ENCODE measurements at places on chromosomes 6 and 20.
A peak's percentile ranks its signal among the peaks of the same experiment; 100 is the strongest.

- peak; percentile 89 for DNase-seq
These were observed 14.3 kb downstream of the PSMB9 start for GRCh38 chr6:32868257-32868788.

- DNase-seq: no peak
These were observed 26.6 kb downstream of the ZC3H12D start for GRCh38 chr6:149458196-149458595.

GRCh38 chr6:152341596-152341995, 295.6 kb downstream of the SYNE1 start:
- no peak for DNase-seq

- no peak for DNase-seq
These were observed 114.5 kb upstream of the SOX4 start for GRCh38 chr6:21478883-21479539.

DNA sequence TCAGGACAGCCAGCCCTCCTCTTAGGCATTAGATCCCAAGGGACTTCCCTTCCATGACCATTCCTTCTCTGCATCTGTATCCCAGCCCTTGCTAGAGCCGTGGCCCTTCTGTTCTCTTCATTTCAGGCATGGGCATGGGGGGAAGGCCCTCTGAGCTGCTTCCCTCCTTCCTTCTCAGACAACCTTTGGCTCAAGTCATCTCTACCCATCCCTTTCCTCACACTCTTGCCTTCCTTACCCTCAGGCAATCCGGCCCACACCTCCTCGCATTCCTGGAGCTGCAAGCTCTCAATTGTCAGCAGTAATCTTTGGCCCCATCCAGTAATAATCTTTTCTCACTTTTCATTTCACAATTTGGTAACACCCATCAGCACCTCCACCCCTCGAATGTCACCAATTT, 426.9 kb upstream of the JARID2 start:
- DNase-seq: no peak

DNA sequence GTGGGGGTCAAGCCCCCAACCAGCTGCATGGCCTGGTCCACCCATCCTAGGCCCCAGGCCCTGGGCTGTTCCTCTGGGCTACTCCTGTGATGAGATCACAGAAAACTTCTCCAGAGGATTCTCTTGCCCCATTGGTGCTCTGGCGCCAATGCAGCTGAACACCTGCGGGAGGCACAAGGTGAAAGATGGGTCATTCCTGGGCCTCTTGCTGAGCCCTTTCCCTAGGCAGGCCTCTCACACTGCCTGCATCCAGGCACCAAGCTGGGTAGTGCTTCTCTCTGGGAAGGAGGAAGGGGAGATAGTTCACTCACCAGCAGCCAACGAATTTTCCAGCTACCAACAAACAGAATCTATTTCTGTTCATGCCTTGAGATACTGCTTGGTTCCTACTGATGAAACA, 142.1 kb downstream of the PXDC1 start:
- no peak for DNase-seq

GRCh38 chr6:160882006-160882405, 109.6 kb upstream of the MAP3K4 start:
- no peak for DNase-seq

DNA sequence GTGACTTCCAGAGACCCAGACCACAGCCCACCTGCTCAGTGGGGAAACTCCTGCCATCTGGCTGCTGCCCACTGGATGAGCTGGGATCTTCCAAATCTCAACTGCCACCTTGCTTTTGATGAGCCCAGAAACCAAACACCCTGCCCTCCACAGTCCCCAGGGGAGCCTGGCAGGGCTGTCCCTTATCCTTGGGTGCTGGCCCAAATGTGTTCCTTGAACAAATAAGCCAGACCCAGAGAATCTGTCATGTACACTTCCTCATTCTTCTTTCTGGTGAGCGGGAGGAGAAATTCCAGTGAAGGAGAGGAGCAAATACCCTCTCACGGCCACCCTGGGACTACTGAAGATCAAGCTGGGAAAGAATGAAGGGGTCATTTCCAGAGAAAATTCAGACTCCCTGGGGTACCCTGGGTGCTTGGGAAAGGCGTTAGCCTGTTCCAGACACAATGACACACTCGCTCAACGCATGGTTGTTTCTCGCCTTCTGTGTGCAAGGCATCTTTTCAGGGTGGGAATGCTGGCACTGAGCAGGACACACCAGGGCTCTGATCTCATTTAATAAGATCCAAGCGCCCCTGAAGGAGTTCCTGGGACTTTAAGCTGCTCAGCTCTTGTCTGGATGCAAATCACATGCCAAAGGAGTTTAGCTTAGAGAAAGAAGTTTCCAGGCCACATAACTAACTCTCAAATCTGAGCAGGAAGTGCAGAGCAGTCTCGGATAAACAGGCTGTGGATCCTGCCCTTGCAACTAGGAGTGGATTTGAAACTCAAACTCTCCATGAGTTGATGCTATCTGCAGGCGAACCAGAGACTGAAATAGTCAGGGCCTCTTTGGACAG, 38.5 kb downstream of the PXDC1 start:
- no peak for DNase-seq

Data from effector CD4-positive, alpha-beta T cell (primary cell).